ENCODE measurements at places on chromosomes 11 and 22.

- DNase-seq, result no peak
These were observed 4.0 kb downstream of the PLXNB2 start for GRCh38 chr22:50303515-50303847.

- no peak for DNase-seq
These were observed 121.0 kb downstream of the LUZP2 start for GRCh38 chr11:24617856-24618255.

DNA sequence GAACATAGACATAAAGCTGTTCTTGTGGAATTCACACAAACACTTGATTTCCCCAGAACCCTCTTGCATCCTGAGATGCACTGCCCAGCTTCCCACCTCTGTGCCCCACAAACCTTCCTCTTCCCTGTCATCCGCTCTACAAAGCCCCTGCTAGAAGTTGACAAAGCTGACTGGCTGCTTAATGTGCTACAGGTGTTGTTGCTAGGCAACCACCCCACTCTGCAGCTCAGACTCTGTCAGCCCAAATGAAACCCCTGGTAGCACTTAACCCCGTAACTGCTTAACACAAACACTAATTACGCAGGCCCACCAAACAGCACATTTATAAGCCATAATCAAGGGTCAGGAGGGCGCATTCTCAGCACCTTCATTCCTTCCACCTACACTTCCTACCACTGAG lies 172.0 kb upstream of the CADM1 start:
- no peak for DNase-seq

DNA sequence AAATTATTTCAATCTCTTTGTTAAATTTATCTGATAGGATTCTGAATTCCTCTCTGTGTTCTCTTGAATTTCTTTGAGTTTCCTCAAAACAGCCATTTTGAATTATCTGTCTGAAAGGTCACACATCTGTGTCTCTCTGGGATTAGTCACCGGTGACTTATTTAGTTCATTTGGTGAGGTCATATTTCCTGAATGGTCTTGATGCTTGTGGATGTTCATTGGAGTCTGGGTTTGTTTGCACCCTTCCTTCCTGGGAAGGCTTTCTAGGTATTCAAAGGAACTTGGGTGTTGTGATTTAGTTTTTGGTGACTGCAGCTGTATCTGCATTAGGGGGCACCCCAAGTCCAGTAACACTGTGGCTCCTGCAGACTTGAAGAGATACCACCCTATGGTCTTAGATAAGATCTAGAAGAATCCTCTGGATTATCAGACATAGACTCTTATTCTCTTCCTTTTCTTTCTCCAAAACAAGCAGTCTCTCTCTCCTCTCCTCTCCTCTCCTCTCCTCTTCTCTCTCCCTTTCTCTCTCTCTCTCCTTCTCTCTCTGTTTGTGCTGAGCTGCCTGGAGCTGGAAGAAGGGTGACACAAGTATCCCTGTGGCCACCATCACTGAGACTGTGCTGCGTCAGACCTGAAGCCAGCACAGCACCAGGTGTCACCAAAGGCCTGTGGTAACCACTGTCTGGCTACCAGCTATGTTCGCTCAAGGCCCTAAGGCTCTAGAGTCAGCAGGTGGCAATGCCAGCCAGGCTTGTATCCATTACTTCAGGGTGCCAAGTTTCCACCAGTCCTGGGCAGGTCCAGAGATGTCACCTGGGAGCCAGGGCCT lies 3.3 kb upstream of the HEPN1 start:
- no peak for DNase-seq

DNA sequence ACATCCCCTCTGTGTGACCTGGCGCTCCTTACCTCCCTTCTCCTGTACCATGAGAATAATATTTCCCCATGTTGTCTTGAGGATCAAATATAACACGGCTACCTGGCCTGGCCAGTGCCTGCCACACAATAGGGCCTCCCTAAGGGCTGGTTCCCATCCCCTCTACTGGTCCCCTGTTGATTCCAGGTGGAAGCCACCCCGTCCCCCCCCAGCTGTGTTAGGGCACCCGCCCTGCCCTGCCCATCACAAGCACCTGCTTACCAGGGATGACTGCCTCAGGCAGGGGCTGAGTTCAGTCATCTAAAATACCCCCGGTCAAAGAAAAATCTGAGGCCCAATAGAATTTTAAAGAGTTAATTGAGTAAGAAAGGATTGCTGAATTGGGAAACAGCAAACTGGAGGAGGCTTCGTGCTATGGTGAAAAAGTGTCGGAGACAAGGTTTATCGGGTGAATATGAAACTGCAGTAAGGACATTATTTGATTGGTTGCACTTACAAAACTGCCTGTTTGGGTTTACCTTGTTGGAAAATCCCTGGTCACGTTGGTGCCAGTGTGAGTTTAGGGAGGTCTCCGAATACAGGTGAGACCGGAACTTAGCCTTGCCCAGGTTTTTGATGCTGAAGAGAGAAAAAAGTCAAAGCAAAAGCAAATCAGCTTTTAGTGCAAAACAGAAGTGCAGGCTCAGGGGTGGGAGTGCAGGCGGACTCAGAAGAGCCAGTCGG lies 5.2 kb downstream of the APOL1 start:
- no peak for DNase-seq

DNA sequence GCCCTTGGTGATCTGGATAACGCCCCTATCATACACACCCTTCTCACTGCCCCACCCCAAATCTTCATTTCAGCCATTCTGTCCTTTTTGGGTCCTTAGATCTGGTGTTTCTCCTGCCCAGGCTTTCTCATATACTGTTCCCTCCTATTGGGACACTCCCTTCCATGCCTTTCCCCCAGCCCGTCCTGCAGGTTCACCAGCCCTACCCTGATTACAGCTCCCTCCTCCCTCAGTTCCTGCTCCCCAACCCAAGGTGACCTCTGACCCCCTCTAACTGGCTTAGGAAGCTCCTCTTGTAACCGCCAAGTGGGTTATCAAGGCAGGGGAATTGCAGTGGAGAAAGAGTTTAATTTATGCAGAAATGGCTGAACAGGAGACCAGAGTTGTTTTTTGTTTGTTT lies 13.0 kb downstream of the MTFP1 start:
- no peak for DNase-seq

GRCh38 chr11:4697585-4697984 lies at the start of gene OR51E2:
Gene OR51E2, minus strand, starts transcription at chr11:4697853. Its CDS starts 15,142 bp downstream, at chr11:4682711.
- DNase-seq, result no peak

DNA sequence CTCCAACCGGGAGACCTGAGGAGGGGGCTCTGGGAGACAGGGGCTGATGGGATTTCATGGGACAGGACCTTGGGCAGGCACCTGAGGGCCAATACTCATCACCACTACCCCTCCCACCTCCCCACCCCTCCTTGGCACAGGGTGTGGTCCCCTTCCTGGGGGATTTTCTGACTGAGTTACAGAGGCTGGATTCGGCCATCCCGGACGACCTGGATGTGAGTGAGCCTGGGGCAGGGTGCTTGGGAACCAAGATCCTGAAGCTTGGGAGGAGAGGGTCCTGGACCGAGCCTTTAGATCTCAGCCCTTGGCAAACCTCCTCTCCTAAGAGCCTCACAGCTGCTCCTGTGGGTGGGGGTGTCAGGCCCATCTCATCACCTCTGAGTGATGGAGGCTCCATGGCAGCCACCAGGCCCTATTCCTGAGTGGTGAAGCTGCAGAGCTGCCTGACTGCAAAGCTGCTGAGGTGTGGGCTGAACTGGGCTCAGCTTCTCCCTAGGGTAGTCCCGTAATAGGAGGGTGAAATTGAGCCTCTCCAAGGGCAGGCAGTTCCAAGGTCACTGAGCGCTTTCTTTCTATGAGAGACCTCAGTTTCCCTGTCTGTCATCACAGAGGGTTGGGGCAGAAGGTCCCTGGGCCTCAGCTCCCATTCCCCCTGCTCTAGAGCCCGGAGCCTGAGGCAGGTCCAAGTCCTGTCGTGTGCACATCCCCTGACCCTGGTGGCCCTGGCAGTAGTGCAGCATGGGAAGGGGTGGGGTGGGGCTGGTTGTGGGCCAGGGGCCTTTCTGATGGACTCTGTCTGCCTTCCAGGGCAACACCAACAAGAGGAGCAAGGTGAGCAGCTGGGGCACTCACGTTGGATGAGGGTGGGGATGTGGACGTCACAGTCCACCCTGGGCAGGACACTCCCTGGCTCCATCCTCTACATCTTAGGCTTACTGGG lies 6.5 kb downstream of the RGL4 start:
- no peak for DNase-seq
